NCI-H345 (cell line): ENCODE measurements at places on chromosomes 5 and 9.

- no peak for DNase-seq
Observed at GRCh38 chr5:179801304-179802206, 5.1 kb downstream of the MGAT4B start.

DNA sequence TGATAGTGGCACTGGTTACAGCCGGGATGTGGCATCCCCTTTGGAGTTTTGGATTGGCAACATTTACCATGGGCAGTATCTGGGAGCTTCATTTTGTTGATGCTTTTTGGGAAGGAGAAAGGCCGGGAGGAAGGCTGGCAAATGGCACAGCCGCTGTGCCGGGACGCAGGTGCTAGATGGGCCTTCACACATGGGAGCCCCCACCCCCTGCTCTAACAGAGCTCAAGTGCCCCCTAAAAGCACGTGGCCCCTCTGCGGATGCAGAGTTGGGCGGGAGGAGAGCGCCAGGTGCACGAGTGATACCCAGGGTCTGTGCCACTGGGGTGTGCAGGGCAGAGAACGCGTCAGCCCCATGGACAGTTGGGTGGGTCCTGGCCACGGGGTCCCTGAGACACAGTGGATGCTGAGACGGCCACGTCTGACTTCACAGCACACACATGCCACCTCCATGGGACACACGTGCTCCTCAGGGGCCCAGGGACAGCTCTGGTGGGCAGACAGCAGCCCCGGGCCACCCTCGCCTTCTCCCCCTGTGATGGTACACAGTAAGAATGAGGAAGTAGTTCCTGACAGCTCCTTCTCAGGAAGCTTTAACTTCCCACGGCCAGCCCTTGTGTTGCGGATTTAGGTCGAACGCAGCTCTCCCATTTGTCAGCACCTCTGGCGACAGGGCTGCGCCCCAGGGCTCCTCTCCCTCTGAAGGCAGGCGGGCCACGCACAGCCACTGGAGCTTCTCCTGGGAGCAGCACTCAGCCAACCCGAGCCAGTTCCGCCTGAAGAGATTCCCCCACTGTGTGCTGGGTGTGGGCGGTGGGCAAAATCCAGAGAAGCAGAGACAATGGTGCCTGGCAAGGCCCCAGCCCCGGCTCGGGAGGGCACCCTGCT, 10.8 kb downstream of the SLC9A3 start:
- no peak for DNase-seq

- no peak for DNase-seq
Observed at GRCh38 chr5:40911266-40911665, 2.0 kb downstream of the C7 start.

DNA sequence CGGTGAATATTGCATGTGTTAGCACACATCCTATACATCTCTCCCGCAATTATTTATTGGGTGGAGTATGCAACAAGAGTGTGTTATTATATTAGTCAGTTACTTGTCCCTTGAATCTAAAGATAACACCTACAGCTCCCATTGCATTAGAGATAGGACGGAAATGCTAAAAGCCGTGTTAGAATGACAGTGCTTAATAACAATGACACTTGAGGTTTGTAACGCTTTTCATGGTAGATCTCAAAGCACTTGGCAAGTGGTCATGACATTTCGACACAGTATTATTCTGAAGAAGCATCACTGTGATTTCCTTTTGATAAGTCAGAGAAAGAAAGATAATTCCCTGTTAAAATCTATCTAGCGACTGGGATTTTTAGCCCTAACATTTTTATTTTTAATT, 33.4 kb upstream of the TRIO start:
- no peak for DNase-seq

DNA sequence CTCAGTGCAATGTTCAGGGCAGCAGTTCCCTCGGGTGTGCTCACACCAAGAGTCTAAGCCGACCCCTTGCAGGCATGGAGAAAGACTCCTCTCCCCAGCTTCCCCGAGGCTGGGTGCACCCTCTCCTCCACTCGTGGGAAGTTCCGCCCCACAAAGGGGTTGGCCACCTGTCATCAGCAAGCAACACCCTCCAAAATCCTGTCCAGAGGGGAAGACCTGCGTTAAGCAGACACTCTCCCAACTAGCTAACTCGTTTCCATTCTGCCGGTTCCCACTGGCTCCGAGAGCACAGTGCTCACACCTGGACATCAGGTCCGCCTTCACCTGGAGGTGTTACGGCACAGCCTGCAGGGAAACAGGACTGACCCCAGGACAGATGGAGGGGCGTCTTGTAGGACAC, 117.9 kb upstream of the IRX4 start:
- no peak for DNase-seq

- no peak for DNase-seq
Observed at GRCh38 chr9:91586282-91586681, 162.7 kb upstream of the NFIL3 start.

- DNase-seq, result no peak
Observed at GRCh38 chr5:170319301-170319700, 21.7 kb upstream of the LCP2 start.
